Fibroblast of upper back skin (primary cell): ENCODE measurements at places on chromosomes 2 and 18.

- DNase-seq = no peak
These were observed 20.6 kb upstream of the UBE2E3 start for GRCh38 chr2:180959787-180960186.

DNA sequence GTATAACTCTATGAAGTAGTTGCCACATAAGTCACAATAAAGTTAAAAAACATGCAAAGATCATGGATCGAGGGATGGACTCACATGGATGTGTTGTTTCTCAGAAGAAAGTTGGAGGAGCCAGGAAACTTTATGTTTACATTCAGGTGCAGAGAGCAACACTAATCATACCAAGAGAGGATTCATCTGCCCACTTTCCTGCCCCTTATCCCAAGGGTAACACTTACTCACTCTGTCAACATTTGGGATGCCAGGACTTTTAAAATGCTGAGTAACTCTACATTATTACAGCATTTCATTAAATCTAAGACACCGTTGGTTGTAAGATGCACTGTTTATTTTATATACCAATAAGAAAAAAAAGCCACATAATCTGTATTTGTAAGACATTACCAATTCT lies 170.4 kb downstream of the KCNE4 start:
- DNase-seq = no peak

DNA sequence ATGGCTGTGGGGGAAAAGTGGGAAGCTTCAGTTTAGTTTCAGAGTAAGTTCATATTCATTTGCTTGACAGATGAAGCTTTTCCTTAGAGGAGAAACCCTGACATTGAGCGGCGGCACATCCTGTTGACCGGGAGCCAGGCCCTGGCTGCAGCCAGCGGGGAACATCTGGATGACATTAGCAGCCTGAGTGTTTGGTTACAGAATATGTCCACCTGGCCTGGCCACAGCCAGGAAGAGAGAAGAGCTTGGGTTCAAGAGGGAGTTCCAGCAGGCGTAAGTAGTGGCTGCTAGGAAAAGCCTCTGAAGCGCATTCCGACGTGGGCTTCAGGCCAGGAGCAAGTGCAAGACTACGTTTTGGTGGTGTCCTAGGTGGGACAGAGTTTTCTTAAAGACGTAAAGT lies 144.9 kb upstream of the MYCN start:
- DNase-seq = peak; percentile 25

DNA sequence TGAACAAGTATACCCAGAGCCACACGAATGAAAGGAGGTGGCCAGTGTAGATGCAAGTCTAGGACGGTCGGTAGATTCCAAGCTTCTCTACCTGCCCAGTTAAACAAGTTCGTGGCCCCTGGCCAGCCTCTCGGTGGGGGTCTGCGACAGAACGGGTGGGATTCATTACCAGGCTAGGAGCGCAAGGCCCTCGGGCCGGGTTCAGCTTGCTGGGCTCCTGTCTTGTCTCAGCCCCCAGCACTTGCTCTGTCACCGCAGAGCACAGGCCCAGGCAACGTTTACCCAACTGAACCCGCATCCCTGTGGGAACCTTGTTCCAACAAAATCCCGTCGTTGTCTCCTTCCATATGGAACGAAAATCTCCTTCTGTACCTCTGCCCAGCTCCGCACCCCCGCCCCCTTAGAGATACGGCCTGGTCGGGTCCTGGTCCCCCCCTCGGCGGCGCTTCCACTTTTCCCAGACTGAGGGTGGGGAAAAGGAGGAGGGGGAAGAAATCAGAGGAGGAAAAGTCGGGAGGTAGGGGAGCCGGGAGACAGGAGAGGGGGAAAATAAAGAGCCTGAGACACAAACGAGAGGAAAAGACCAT lies 1.9 kb upstream of the EMX1 start:
- no peak for DNase-seq

GRCh38 chr18:53375621-53376020 lies 848.8 kb downstream of the MBD2 start:
- no peak for DNase-seq

GRCh38 chr2:182368446-182368845 lies 58.4 kb downstream of the PDE1A start:
- peak; percentile 38 for DNase-seq

GRCh38 chr2:65671670-65672242 lies 239.4 kb upstream of the SPRED2 start:
- no peak for DNase-seq
